ENCODE measurements at places on chromosomes 1 and 21.
A peak's percentile ranks its signal among the peaks of the same experiment; 100 is the strongest.

DNA sequence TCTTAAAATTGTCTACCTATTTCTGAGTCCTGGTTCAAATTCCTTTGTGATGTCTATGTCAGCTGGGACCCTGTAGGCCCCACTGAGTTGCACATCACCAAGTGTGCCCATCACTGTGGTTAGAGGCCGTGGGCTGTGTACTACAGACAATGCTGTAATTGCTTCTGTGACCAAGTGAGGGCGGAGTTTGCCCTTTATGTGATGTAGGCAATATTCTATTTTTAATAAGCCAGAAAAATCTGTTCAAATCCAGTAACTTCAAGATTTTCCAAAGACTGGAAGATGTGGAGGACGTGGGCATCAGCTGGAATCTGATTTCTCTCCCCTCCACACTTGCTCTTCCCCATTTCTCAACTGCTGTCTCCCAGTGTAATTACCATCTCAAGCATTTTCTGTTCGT, 215.4 kb downstream of the PBX1 start:
- no peak for DNase-seq

DNA sequence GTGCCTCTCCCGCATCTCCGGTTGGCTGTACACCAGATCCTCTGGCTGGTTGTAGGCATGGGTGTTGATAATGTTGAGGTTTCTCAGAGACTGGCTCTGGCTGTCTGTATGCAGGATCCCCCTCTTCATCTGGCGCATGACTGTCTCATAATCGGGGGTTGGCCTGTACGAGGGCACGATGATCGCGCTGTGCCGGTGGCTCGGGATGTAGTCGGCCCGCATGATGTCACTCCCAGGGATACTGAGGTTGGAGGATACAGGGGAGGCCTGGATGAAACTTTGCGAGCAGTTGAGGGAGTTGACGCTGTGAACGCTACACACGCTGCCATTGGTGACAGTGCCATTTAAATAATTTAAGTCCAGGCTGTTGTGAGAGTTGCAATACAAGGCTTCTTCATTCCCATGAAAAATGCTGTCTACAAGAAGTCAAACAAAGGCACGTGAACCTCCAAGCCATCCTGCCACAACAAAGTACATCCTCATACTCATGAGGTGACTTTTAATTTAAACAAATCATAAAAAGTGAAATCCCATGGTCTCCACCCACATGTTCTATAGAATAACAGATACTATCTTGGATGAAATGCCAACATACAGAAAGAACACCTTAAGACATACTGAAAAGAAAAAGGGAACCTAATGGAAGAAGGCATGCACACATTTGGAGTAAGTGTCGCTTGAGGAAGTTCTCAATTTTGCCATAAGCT, 103.6 kb downstream of the SMYD2 start:
- DNase-seq = no peak

GRCh38 chr1:221776495-221777301, 34.8 kb upstream of the DUSP10 start:
- DNase-seq = no peak

GRCh38 chr1:44390277-44390676, 14.8 kb upstream of the RNF220 start:
- DNase-seq = no peak

- no peak for DNase-seq
Observed at GRCh38 chr21:33572350-33572749, 16.1 kb downstream of the DONSON start.

- DNase-seq = no peak
Observed at GRCh38 chr1:36565576-36566501, 83.1 kb upstream of the CSF3R start.

- no peak for DNase-seq
Observed at GRCh38 chr1:91226741-91227140, 177.9 kb downstream of the HFM1 start.

GRCh38 chr1:186849271-186849671, 20.5 kb downstream of the PLA2G4A start:
- no peak for DNase-seq

DNA sequence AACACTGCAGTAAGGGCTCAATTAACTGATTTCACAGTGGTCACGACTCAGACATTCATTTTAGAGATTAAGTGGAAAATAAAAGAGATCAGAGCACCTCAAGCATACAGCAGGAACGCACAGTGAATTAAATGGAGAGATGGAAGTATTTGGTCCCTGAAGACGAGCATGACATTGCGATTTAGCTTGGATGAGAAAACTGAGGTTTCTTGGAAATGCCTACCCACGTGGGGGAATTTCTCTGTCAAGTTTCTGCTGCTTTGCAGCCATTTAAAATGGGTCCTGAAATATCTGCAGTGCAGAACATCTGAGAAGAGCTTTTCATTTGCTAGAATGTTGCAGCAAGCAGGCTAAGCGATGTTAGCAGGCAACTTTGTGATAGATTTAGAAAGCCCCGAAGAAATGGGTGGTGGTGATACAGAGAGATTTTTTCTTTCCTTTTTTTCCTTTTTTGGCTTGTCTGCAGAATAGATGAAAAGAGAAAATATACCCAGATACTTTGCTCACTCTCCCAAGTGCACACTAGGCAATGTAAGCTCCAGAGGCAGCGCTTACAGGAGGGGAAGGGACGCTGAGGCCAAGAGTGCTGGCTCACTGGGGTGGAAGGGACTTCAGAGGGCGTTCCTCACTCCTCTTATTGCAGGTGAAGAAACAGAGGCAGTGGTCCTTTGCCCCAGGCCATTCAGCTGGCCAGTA, 258.0 kb downstream of the KCNJ6 start:
- DNase-seq = no peak

DNA sequence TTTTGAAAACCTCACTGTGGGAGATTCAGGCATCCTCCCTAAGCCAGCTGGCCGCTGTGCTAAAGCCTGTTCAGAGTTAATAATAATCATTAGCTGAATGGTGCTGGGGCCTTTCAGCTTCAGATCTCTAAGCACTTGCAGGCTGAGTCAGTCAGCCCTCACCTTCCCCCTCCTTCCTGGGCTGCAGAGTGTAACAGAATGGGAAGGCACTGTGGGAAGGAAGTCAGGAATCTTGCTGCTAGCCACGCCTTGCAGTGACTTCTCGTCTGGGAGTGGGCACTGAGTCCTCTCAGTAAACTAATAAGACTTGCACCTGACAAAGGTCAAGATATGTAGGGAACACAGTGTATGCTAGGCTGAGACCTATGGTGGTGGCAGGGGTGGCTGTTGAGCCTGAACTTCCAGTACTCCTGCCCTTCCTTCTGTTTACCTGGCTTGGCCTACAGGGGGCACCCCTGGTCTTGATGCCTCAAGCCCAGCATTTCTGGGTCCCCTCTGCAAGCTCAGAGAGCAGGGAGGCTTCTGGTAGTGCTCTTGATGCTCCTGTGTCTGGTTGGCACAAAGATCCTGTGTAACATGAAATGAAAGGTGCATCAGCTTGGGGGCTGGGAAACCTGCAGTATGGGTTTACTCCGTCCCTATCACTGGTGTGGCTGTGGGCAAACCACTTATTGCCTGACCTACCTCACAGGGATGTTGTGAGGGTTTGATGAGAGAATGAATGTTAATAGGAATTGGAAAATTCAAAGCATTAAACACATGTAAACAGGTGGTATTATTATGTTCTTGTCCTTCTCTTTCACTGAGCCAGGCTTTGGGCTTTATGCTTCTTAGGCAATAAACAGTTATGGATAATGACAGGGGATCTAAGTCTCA, 6.0 kb downstream of the CYB561D1 start:
- peak; percentile 87 for DNase-seq

- no peak for DNase-seq
Observed at GRCh38 chr1:116765962-116766361, 11.7 kb downstream of the CD2 start.

- no peak for DNase-seq
Observed at GRCh38 chr1:23997812-23998211, 17.7 kb upstream of the SRSF10 start.

- no peak for DNase-seq
Observed at GRCh38 chr1:214086945-214087344, 99.2 kb downstream of the PROX1 start.

GRCh38 chr1:94778808-94779207, 41.3 kb upstream of the SLC44A3 start:
- DNase-seq = peak; percentile 30

GRCh38 chr1:84861988-84862644, 30.9 kb downstream of the LPAR3 start:
- DNase-seq = no peak

- no peak for DNase-seq
Observed at GRCh38 chr1:7657287-7658016, 113.6 kb upstream of the VAMP3 start.

DNA sequence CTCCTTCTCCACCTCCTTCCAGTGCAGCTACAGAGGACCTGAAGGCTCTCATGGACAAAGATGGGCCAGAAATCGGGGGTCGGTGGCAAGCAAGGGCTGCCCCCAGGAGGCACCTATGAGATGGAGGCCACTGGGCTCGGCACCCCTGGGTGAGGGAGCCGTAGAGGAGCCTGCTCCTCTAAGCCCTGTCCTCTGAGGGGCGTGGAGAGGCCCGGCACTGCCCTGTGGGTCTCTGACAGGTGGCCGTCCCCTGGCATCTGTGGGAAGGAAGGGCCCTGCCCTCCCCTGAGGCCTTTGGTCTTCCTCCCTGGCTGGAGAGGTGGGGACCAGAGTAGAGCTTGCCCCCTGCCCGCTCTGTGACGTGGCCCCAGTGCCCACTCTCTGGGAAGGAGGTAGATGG, 30.9 kb downstream of the PRDM16 start:
- DNase-seq = no peak

GRCh38 chr1:26234644-26235370, 807 bp downstream of the CEP85 start:
- DNase-seq = peak; percentile 14

DNA sequence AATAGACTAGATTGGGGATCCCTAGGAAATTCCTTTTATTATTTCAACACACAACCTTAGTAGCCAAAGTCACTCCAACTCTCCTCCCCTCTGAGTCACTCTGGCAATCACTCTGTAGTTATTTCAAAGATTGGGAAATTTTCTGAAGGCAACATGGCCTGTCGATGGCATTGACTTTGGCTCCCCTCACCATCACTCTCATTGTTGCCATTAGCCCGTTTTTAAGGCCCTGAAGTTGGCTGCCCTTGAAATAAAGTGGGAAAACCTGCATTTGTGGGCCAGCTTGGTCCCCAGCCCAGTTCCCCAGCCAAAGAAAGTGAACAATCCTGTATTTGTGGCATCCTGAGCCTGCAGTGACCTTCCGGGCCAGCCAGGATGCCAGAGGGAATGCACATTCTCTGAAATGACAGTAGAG, 52.5 kb downstream of the CDC7 start:
- no peak for DNase-seq

DNA sequence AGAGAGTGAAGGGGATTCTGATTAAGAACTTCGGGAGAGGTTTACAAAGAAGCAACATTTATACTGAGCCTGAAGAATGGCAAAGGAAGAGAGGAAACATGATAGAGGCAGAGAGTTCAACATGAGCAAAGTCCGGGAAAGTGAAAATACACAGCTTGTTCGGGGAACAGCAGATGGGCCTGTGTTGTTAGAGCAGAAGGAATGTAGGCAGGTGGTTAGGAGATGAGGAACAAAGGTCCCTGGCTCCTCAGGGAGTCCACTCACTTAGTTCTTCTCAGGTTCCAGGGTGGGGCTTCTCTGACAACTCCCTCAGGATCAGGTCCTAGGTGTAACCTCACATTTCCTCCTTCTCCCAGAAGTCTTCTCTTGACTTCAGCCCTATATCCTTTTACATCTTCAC, 5.1 kb upstream of the ZNF326 start:
- DNase-seq = no peak

- DNase-seq = peak; percentile 99
Observed at GRCh38 chr1:203038217-203038741, 12.0 kb downstream of the PPFIA4 start.

DNA sequence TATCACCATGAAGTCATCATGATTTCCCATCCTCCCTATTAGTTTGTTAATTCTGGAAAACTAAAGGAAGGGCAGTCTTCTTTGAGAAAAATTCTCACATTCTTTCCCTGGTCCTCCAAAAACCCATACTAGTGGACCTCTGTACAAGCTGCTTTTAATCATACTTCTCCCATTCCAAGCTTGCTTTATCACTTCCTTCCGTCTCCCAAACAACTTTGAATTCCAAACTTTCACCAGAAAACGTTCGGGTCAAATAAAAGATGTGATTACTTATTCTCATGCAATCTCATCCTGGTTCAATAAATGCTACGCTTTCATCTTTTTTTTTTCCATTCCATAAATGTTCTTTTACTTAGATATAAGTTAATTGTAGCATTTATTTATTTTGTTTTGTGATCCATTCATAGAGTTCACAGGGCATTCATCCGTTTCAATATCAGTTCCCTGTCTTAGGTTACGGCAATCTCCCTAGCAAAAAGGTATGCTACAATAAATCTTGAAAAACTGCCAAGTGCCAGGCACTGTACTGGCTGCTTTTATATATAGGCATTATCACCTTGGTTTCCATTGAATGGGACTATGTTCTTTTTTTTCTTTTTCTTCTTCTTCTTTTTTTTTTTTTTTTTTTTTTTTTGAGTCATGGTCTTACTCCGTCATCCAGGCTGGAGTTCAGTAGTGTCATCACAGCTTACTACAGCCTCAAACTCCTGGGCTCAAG, 100.2 kb upstream of the GREM2 start:
- DNase-seq = no peak

DNA sequence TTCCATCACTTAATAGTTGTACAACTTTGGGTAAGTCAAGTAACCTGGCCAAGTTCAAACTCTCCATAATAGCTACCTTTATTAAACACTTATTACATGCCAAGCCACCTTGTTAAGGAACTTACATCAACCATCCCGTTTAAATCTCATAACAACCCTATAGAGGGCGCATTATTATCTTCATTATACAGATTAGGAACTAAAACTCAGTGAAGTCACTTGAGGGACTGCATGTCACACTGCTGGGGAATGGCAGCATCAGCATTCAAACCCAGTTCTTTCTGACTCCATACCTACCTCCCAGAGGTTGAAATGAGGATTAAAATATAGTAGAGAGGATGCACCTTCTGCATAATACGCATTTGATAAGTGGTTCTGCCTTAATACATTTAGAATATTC, 47.1 kb upstream of the PLA2G2C start:
- no peak for DNase-seq

DNA sequence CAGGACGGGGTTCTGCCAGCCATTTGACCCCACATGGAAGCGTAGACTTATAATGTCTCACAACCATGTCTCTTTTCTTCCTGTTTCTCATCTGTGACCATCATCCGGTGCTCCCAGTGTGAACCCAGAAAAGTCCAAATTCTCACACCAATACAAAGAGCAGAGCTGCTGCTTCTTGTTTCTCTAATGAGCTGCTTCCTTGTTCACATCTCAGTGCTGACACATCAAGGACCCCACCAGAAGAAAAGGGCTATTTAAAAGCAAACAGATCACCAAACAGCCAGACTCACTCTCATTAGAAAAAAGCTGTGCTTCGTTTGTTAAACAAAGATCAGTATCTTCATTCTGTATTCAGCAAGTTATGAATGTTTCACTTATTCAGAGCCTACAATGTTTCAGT, 835 bp upstream of the LCE1D start:
- DNase-seq = no peak

DNA sequence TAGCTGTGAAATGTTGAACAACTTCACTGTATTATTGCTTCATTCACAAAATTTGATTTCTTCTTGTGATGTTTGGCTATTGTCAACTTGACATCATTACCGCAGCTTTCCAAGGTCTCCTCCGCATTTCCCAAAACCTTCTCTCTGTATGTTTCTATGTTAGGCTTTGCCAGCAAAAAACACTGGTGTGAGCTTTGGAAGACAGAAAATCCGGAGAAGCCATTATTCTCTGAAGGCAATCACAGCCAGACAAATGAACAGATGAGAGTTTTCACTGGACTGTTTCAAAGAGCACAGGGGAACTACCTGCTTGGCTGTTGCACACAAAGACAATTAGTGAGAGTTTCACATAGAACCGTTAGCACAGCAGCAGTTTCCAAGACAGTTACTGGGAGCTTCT, 609.6 kb downstream of the BRINP3 start:
- no peak for DNase-seq

GRCh38 chr1:228045871-228046270, 36.6 kb upstream of the ARF1 start:
- DNase-seq = no peak
